Breast epithelium (tissue), 4 donors: ENCODE measurements at places on chromosomes 4 and X.

- no peak for DNase-seq
Measured at GRCh38 chr4:40731361-40731760, 18.4 kb upstream of the NSUN7 start.

DNA sequence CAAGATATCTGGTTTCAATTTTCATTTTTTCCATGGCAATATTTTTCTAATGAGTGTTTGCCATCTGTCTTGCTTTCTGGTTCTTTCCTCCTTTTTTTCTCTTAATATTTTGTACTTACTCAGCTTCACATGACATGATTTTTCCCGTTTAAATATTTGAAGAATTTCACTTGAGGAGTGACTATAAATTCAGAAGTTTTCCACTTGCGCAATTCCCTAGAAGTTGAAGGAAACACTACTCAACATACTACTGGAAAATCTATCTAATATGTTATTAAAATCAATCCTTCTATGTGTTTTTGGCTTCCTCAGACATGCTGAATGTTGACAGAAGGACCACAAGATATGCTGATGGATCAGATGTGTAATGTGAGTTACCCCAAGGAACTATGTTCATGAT, 36.8 kb upstream of the BANK1 start:
- no peak for DNase-seq

GRCh38 chr4:6782147-6782845, at the start of gene KIAA0232:
Gene KIAA0232, plus strand, starts transcription at chr4:6782727. Its CDS starts 41,727 bp downstream, at chr4:6824454.
- DNase-seq: peak; percentile 90

- DNase-seq: no peak
Measured at GRCh38 chr4:190121759-190122158, 51.8 kb upstream of the DUX4 start.

- no peak for DNase-seq
Measured at GRCh38 chrX:152988536-152989291, 5.2 kb downstream of the PNMA5 start.

GRCh38 chr4:42478946-42479345, 81.7 kb downstream of the SHISA3 start:
- DNase-seq: no peak

DNA sequence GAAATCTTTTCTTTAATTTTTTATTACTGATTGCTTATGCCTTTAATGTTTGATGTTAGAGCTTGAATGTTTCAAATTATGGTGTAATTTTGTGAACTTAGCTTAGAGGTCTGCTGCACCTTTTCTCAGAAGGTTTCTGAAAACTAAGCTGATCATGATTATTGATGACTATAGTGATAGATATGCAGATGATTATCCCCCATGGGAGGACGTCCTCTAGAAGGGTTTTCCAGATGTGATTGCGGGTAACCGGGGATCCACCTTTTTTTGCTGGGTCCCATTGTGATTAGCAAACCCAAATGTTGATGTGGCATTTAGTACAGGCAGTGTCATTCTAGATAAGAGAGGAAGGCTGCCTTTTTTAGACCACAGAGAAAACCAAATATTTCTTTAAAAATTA, 272.9 kb downstream of the FBXO8 start:
- no peak for DNase-seq

GRCh38 chr4:186900984-186901383, 177.3 kb upstream of the FAT1 start:
- DNase-seq: no peak

DNA sequence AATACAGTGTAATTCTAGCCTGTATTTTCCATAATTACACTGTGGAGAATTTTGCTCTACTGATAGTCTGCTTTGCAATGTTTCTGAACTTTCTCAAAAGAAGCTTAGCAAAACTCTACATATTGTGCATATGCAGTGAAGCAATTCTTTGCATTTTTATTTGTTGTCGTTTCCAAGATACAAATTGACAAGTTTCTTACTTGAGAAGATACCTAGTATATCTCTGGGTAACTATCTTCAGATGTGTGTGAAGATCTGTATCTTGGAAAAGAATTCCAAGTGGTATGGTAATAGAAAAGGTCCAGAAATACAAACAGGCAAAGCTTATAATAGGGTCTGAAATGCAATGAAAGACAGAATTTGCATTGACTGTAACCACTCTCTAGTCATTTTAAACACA, 1119.8 kb upstream of the INTU start:
- DNase-seq: no peak
